ENCODE measurements at places on chromosomes 7 and 10. TPM values are rescaled to one million over a fixed set of nuclear protein-coding genes. Genes with fewer than 3 reads are reported as not detected.

ABCA13 gene
- polyA plus RNA-seq, result not detected

- peak overlapping the region; percentile 93 for H3K27ac ChIP-seq
- H3K4me3 ChIP-seq, result peak overlapping the region; percentile 57
- no peak for DNase-seq
- no peaks in the 10 kb centered on the region for H3K27me3 ChIP-seq
Observed at GRCh38 chr10:131974034-131974817, 7.5 kb downstream of the BNIP3 start.

GPNMB gene
- not detected for polyA plus RNA-seq

- H3K4me1 ChIP-seq, result peaks cover 13% of the 10 kb centered on the region
- H3K36me3 ChIP-seq, result no peaks in the 10 kb centered on the region
- H3K27ac ChIP-seq, result peak overlapping the region; percentile 73
- no peak for DNase-seq
Observed at GRCh38 chr10:117830787-117831212, 215.9 kb downstream of the RAB11FIP2 start.

SPDYE2 gene
- 0.37 TPM for polyA plus RNA-seq

- no peak overlapping the region for H3K27ac ChIP-seq
- H3K4me3 ChIP-seq, result no peak overlapping the region
- no peak for DNase-seq
- no peaks in the 10 kb centered on the region for H3K4me1 ChIP-seq
Observed at GRCh38 chr10:49668684-49669083, 10.8 kb upstream of the C10orf53 start.

DNA sequence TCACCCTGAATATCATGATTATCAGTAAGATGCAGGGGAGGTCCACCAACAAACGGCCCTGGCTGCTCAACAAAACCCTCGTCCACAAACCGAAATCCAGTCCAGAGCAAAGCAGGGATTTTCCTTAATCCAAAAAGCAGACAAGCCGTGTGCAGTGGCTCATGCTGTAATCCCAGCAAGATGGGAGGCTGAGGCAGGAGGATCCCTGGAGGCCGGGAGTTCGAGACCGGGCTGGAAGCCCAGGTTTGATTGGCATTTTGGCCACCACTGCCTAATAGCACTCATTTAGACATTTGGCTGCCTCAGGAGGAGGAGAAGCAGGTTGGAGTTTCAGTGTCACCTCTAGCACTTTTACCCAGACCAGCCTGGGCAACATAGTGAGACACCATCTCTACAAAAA is 562.0 kb upstream of the AUTS2 start:
- H3K36me3 ChIP-seq, result no peaks in the 10 kb centered on the region
- H3K27ac ChIP-seq, result no peak overlapping the region
- DNase-seq, result no peak
- no peak overlapping the region for H3K4me3 ChIP-seq
- no peaks in the 10 kb centered on the region for H3K4me1 ChIP-seq
- no peaks in the 10 kb centered on the region for H3K27me3 ChIP-seq

DNA sequence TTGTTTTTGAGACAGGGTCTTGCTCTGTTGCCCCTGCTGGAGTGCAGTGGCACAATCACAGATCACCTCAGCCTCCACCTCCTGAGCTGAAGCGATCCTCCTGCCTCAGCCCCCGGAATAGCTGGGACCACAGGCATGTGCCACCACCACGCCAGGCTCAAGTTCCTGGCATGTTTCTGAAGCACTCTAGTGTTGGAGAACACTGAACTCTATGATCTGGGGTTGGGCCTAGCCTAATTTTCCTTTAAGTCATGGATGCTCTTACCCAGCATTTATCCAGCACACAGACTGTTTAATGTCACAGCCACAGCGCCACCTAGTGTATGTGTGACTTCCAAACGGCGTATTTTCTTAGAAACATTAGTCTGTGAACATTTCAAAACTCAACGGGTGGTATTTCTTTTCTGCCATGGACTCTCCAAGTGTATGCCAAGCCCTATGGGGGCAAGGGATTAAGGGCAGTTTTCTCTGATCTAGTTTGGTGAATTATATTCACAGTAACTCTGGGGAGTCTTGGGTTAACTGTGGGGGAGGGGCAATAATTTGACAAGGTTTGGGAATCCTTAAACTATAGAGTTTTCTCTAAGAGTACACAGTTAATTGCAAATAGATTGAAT is 91.8 kb downstream of the CREM start:
- no peaks in the 10 kb centered on the region for H3K36me3 ChIP-seq
- peak overlapping the region; percentile 49 for H3K27ac ChIP-seq
- H3K27me3 ChIP-seq, result peaks cover 7% of the 10 kb centered on the region
- peaks cover 2% of the 10 kb centered on the region for H3K4me1 ChIP-seq
- peak; percentile 73 for DNase-seq

HMX2 gene
- polyA plus RNA-seq, result not detected

GRCh38 chr10:70513848-70514309 is 35.3 kb downstream of the PALD1 start:
- H3K4me1 ChIP-seq, result peaks cover 5% of the 10 kb centered on the region
- no peak overlapping the region for H3K27ac ChIP-seq
- H3K4me3 ChIP-seq, result no peak overlapping the region
- no peaks in the 10 kb centered on the region for H3K36me3 ChIP-seq
- DNase-seq, result no peak
- H3K27me3 ChIP-seq, result no peaks in the 10 kb centered on the region

DNA sequence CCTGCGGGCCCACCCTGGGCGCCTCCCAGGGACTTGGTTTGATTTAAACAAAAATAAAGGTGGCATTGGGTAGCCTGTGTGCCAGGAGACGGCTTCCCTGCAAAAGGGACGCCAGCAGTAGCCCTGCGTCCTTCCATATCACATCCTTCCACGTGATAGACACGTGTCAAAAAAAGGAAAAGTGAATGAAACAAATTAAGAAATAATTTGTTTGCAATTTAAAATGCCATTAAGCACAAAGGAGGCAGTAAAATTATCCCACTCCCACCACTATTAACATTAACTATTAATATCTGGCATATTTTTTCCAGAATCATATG is 7.6 kb downstream of the TACR2 start:
- H3K36me3 ChIP-seq, result peaks cover 3% of the 10 kb centered on the region
- H3K4me1 ChIP-seq, result peaks cover 37% of the 10 kb centered on the region
- peak overlapping the region; percentile 72 for H3K4me3 ChIP-seq
- DNase-seq, result no peak

CCDC172 gene
- not detected for polyA plus RNA-seq

GRCh38 chr10:110629680-110630191 is 14.4 kb upstream of the RBM20 start:
- no peaks in the 10 kb centered on the region for H3K36me3 ChIP-seq
- no peaks in the 10 kb centered on the region for H3K4me1 ChIP-seq
- H3K27me3 ChIP-seq, result no peaks in the 10 kb centered on the region
- DNase-seq, result no peak
- H3K27ac ChIP-seq, result no peak overlapping the region
- H3K4me3 ChIP-seq, result no peak overlapping the region

- no peak for DNase-seq
- H3K4me1 ChIP-seq, result no peaks in the 10 kb centered on the region
- no peaks in the 10 kb centered on the region for H3K36me3 ChIP-seq
Observed at GRCh38 chr10:97149079-97149531, 36.7 kb downstream of the SLIT1 start.

OLAH gene
- not detected for polyA plus RNA-seq

MYOZ1 gene
- not detected for polyA plus RNA-seq

- DNase-seq, result no peak
- H3K27ac ChIP-seq, result no peak overlapping the region
- H3K27me3 ChIP-seq, result no peaks in the 10 kb centered on the region
Observed at GRCh38 chr7:254337-255037, 35.5 kb upstream of the FOXL3 start.

DNA sequence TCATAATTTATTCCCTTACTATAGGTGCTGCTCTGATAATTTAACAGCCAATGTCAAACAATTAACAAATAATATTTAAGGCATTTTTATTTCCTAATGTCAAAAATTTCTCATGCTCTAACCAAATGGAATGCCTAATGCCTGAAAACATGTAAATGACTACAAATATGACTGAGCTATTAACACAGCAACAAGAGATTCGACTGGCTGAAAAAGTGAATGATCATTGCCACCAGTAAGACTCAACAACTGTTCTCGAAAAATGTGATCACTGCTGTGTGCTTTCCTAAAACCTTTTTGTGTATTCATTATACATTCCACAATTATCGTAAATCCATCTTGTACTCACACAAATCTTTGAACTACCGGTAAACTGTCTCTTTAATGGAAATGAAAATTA is 118.7 kb downstream of the NPY start:
- no peak overlapping the region for H3K4me3 ChIP-seq
- DNase-seq, result no peak
- H3K27me3 ChIP-seq, result peaks cover 7% of the 10 kb centered on the region
- H3K27ac ChIP-seq, result no peak overlapping the region
- peaks cover 13% of the 10 kb centered on the region for H3K4me1 ChIP-seq

NUTM2E gene
- polyA plus RNA-seq, result not detected

SYT15B gene
- polyA plus RNA-seq, result not detected

- no peaks in the 10 kb centered on the region for H3K4me1 ChIP-seq
- no peak overlapping the region for H3K27ac ChIP-seq
- H3K36me3 ChIP-seq, result no peaks in the 10 kb centered on the region
- no peak for DNase-seq
- H3K4me3 ChIP-seq, result no peak overlapping the region
Observed at GRCh38 chr7:55110993-55111361, 92.2 kb downstream of the EGFR start.

EVX1 gene
- not detected for polyA plus RNA-seq

- peaks cover 21% of the 10 kb centered on the region for H3K4me1 ChIP-seq
- no peaks in the 10 kb centered on the region for H3K36me3 ChIP-seq
- no peaks in the 10 kb centered on the region for H3K27me3 ChIP-seq
- no peak for DNase-seq
- peak overlapping the region; percentile 70 for H3K27ac ChIP-seq
- H3K4me3 ChIP-seq, result no peak overlapping the region
Observed at GRCh38 chr7:929311-929711, 25.2 kb downstream of the ADAP1 start.

ACTL6B gene
- not detected for polyA plus RNA-seq

DNA sequence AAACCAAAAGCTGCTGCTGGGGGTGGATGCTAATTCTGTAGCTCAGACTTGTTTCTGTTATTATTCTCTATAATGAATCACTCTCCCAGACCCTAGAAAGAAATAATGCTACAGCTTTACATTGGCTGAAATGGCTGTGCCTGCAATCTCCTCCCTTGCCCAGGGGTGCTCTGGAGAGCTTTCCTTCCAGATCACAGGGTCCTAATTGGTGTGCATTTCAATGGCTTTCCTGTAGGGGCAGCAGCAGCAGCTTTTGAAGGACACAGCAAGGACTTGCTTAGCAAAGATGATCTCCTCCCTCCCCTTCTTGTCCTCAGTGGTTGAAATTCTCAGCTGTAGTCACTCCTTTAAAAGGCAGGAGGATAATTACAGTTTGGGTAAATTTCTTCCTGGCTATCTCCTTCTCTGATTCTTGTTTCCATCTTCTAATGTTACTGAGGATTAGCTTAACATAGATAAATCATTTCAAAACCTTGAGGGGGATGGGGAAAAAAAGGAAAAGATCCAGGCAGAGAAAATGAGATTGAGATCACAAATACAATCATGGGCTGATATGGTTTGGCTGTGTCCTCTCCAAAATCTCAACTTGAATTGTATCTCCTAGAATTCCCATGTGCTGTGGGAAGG is 120.2 kb upstream of the CTTNBP2 start:
- no peaks in the 10 kb centered on the region for H3K36me3 ChIP-seq
- H3K27me3 ChIP-seq, result peaks cover 9% of the 10 kb centered on the region
- DNase-seq, result no peak
- H3K4me3 ChIP-seq, result no peak overlapping the region

- H3K27ac ChIP-seq, result no peak overlapping the region
- no peaks in the 10 kb centered on the region for H3K27me3 ChIP-seq
- H3K4me1 ChIP-seq, result peaks cover 13% of the 10 kb centered on the region
- H3K36me3 ChIP-seq, result no peaks in the 10 kb centered on the region
- H3K4me3 ChIP-seq, result no peak overlapping the region
Observed at GRCh38 chr10:24720096-24720495, 3.6 kb downstream of the ARHGAP21 start.

GRCh38 chr10:125083576-125083920 is 76.8 kb downstream of the CTBP2 start:
- H3K27ac ChIP-seq, result no peak overlapping the region
- H3K36me3 ChIP-seq, result no peaks in the 10 kb centered on the region
- DNase-seq, result no peak
- no peak overlapping the region for H3K4me3 ChIP-seq

DNA sequence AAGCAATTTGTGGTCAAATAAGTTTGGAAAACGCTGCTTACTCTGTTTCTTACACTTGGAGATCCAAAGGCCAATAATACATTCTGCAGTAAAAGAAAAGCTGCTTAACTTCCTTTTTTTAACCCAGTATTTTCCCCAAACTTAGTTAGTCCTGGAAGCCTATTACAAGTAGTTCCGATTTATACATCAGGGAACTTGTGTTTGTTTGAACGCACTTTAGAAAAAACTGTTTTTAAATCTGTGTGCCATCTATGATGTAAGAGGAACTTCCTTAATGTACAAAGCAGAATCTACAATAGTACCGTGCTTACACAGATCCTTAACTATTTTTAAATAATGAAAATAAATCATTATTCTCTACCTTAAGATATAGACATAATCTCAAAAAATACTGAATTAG is 23.0 kb downstream of the SFR1 start:
- no peak overlapping the region for H3K27ac ChIP-seq
- no peak for DNase-seq
- H3K4me3 ChIP-seq, result no peak overlapping the region

DNA sequence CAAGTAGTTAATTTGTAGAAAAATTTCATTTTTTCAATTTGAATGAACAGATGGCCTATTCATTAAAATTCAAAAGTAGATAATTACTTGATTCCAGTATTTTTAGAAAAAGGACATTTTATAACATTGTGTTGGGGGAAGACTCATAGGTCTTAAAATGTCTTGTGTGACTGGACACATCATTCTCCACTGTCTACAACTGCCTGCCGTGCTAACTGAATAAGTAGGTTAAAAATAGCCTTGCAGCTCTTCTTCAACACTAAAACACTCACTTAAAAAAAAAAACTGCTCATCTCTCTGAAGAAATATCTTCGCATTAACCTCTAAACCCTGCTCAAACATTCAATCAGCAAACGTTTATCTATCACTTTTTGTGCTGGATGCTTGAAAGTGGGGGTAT is 253.8 kb downstream of the CSTF2T start:
- H3K27me3 ChIP-seq, result peaks cover 1% of the 10 kb centered on the region
- H3K4me1 ChIP-seq, result no peaks in the 10 kb centered on the region
- no peak for DNase-seq
- no peak overlapping the region for H3K27ac ChIP-seq
- H3K4me3 ChIP-seq, result no peak overlapping the region

GRCh38 chr7:39566023-39566921 is at the start of gene YAE1:
Gene YAE1 (plus strand): TSS chr7:39566404. CDS start chr7:39566419, 15 bp downstream.
- H3K36me3 ChIP-seq, result peaks cover 2% of the 10 kb centered on the region
- peak within 1 kb of the TSS; percentile 98 for H3K27ac ChIP-seq
- peak; percentile 89 for DNase-seq
- no peaks in the 10 kb centered on the region for H3K27me3 ChIP-seq

TAS2R4 gene
- 0.08 TPM for polyA plus RNA-seq

Data from naive thymus-derived CD8-positive, alpha-beta T cell (primary cell).